ENCODE measurements at places on chromosomes 1 and 21. TPM values are rescaled to one million over a fixed set of nuclear protein-coding genes. Genes with fewer than 3 reads are reported as not detected.

CCDC30 gene
- total RNA-seq, result 4.7 TPM

DNA sequence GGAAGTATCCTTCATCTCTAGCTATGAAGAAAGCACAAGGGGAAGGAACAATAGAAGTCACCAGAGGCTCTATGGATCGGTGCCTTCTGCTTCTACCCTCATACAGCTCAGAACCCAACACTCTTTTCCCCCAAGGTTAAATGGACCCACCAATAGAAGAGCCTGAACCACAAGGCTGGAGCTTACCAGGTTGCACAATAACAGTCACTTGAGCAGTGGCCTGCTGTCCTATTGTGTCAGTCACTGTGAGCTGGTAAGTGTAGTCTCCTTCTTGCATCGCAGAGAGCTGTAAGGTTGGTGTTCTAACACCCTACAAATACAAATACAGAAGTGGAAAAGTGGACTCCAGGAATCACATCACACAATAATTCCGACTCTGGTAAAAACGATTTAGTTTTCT is 103.0 kb downstream of the KIAA0319L start:
- H3K36me3 ChIP-seq, result peaks cover 29% of the 10 kb centered on the region
- H3K27me3 ChIP-seq, result no peaks in the 10 kb centered on the region
- H3K4me1 ChIP-seq, result peaks cover 33% of the 10 kb centered on the region
- DNase-seq, result no peak
- peak overlapping the region; percentile 75 for H3K27ac ChIP-seq
- H3K4me3 ChIP-seq, result no peak overlapping the region

- H3K4me1 ChIP-seq, result peaks cover 31% of the 10 kb centered on the region
- peaks cover 7% of the 10 kb centered on the region for H3K36me3 ChIP-seq
- DNase-seq, result no peak
Measured at GRCh38 chr1:40708750-40709099, 17.2 kb downstream of the NFYC start.

PRPF38A gene
- 7.7 TPM for total RNA-seq

DNA sequence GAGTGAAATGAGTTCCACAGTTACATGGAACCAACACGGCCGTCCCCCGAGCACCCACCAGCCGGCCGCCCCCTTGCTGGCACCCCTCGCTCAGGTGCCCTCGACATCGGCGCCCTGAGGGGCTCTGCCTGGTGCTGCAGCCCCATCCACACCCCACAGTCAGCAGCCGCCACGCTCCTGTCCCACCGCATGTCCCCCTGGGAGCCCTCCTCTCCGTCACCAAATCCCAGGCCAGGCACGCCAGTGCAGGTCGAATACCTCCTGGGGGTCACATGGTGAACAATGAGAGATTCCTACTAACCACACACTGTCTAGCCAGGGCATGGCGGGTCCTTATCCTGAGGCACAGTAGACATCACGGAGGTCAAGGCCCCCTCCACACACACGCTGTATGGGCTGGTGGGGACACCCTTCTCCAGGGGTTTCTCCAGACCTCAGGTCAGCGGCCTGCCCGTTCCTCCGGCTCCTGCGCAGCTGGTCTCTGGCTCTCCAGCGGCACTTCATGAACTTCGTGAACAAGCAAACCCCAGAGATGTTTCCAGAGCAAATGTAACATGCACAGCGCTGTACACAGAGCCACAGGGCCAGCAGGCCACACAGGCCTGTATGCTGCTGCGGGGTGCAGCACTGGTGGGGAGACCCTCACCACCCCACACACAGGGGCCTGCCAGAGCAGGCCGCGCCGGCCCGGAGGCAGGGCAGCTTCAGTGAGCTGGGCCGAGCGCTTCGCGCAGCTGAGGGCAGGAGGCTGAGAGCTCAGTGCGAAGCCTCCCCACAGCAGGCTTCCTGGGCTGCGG is 21.8 kb downstream of the POFUT2 start:
- H3K4me1 ChIP-seq, result no peaks in the 10 kb centered on the region
- H3K4me3 ChIP-seq, result no peak overlapping the region
- H3K36me3 ChIP-seq, result peaks cover 53% of the 10 kb centered on the region
- H3K27me3 ChIP-seq, result no peaks in the 10 kb centered on the region
- peak; percentile 69 for DNase-seq

DNA sequence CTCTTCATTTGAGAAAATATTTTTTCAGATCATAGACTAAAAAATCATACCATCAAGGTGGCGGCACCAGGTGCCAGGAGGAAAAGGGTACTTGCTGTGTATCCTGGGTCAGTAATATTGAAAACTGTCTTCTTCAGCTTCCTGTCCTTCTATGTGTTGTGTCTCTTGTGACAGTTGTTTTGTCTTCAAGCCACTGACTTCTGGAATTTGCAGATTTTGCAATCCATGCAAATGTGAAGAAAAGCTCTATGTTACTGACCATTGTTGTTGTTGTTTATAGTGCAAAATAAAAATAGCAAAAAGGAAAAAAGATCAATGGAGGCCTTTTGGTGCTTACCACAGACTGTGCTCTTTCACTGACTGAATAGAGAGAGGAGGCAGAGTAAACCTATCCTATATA is 83.2 kb upstream of the RHOU start:
- peaks cover 32% of the 10 kb centered on the region for H3K27me3 ChIP-seq
- H3K4me1 ChIP-seq, result peaks cover 8% of the 10 kb centered on the region
- no peak overlapping the region for H3K27ac ChIP-seq
- no peaks in the 10 kb centered on the region for H3K36me3 ChIP-seq

DNA sequence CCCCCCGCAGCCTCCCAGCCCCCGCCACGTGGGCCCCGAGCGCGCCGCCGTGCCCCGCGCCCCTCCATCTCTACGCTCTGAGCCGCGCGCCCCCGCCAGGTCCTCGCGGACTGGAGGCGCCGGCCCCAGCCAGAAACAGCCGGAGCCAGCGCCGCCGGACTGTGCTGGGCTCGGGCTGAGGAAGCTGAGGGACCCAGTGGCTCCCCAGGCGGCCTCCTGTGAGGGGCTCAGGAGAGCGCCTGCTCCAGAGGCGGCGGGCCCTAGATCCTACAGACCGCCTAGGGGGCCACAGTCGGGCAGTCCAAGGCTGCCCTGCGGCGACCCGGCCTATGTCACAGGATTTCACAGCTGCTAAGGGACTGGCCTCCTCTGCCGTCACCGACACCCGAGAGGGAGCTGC is 82.1 kb downstream of the NENF start:
- no peaks in the 10 kb centered on the region for H3K36me3 ChIP-seq
- peak overlapping the region; percentile 53 for H3K4me3 ChIP-seq
- H3K27ac ChIP-seq, result no peak overlapping the region
- peaks cover 8% of the 10 kb centered on the region for H3K4me1 ChIP-seq

GRCh38 chr1:86487811-86488141 is 19.0 kb downstream of the CLCA1 start:
- peak; percentile 66 for DNase-seq
- H3K4me3 ChIP-seq, result no peak overlapping the region
- no peaks in the 10 kb centered on the region for H3K36me3 ChIP-seq

RRAGC gene
- total RNA-seq, result 64.5 TPM

GRCh38 chr1:46530791-46531409 is 20.5 kb downstream of the KNCN start:
- no peak overlapping the region for H3K27ac ChIP-seq
- no peaks in the 10 kb centered on the region for H3K36me3 ChIP-seq
- H3K27me3 ChIP-seq, result peaks cover 25% of the 10 kb centered on the region
- no peaks in the 10 kb centered on the region for H3K4me1 ChIP-seq
- peak; percentile 87 for DNase-seq

GRCh38 chr1:198064181-198064580 is 92.6 kb upstream of the NEK7 start:
- no peaks in the 10 kb centered on the region for H3K4me1 ChIP-seq
- H3K4me3 ChIP-seq, result no peak overlapping the region
- no peak overlapping the region for H3K27ac ChIP-seq
- DNase-seq, result no peak

GRCh38 chr1:173009597-173009996 is 41.1 kb downstream of the TNFSF18 start:
- DNase-seq, result no peak
- no peak overlapping the region for H3K4me3 ChIP-seq
- H3K4me1 ChIP-seq, result no peaks in the 10 kb centered on the region
- H3K27ac ChIP-seq, result no peak overlapping the region

- H3K27me3 ChIP-seq, result peaks cover 46% of the 10 kb centered on the region
- no peak for DNase-seq
- no peak overlapping the region for H3K27ac ChIP-seq
Measured at GRCh38 chr1:160075836-160076235, 5.5 kb upstream of the KCNJ9 start.

HPDL gene
- 0.59 TPM for total RNA-seq

DNA sequence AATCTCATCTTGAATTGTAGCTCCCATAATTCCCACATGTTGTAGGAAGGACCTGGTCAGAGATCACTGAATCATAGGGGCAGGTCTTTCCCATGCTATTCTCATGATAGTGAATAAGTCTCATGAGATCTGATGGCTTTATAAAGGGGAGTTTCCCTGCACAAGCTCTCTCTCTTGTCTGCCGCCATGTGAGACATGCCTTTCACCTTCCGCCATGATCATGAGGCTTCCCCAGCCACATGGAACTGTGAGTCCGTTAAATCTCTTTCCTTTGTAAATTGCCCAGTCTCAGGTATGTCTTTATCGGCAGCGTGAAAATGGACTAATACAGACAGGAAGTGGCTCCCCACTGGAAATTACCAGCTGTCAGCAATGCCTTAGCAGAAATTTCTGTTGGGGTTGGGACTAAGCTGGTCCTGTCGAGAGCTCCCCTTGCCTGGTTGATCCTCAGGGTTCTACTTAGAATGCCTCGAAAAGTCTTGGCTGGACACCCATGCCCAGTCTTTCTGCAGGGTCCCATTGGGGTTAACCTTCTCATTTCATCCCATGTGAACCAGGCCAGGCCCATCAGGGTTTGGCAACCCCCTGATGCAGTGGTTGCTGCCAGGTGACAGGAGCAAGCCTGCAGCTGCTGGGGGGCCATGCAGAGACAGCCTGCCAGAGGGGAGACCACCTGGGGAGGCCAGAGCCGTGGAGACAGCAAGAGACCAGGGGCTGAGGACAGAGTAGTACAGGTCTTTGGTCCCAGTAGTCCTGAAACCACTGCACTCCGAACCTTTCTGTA is 2.8 kb upstream of the ABCG1 start:
- H3K4me3 ChIP-seq, result no peak overlapping the region
- no peak for DNase-seq
- no peaks in the 10 kb centered on the region for H3K4me1 ChIP-seq
- peaks cover 30% of the 10 kb centered on the region for H3K27me3 ChIP-seq
- no peak overlapping the region for H3K27ac ChIP-seq
- H3K36me3 ChIP-seq, result no peaks in the 10 kb centered on the region

DNA sequence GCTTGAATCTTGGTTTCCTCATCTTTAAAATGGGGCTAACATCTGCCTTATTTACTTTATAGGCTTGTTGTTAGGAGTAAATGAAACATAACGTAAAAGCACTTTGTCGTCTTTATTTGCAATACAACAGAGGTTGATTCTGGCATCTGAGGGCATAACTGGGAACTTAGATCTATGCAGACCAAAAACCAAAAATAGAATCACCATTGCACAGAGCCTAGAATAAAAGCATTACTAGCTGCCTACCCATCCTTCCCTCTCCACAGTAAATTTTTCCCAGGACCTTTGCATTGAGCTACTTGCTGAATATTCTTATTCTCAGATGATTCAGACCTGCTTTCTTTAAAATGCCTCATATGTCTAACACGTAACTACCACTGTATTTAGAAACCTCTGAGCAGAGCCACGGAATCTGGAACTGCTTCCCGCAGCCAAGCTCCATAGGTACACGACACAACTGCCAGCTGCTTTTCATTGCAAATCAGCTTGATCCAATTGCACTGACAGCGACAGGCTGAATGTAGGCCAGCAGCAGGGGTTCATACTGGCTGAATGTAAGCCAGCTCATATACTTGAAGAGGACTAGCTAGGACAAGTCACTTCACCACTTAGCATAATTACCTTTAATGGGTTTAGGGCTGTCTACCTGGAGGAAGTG is 33.2 kb upstream of the SERBP1 start:
- H3K36me3 ChIP-seq, result no peaks in the 10 kb centered on the region
- H3K4me3 ChIP-seq, result no peak overlapping the region
- H3K27ac ChIP-seq, result no peak overlapping the region
- H3K27me3 ChIP-seq, result no peaks in the 10 kb centered on the region
- DNase-seq, result no peak
- peaks cover 5% of the 10 kb centered on the region for H3K4me1 ChIP-seq

DNA sequence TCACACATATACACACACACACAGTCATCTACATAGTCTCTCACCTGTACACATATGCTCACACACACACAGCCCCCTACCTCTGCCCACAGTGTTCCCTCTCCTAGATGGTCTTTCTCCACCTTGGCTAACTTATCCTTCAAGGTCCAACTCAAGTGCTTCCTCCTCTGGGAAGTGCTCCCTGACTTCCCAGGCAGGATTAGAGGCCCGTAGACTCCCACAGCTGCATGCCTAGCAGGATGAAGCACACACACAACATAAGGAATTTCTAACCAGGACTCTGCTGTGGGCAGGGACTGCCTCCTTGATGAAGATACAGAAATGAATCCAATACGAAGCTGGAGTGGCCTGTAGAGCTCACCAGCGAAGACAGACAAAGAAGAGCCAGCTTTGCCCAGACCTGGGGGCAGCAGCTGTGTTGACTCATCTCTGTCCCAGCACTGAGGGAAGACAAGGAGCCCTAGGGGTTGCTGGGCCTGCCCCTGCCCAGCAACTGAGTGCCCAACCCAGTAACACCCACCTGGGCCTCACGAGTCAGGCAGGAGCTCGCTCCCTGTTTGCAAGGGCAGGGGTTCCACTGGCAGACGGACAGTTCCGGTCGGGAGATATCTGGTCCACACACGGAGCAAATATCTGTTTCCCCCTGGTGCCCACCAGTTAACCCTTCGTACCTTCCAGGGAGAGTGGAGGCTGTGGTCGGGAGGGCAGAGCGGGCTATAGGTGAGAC is 100.8 kb downstream of the DMRTB1 start:
- H3K27ac ChIP-seq, result no peak overlapping the region
- H3K27me3 ChIP-seq, result peaks cover 2% of the 10 kb centered on the region
- H3K4me1 ChIP-seq, result no peaks in the 10 kb centered on the region

DNA sequence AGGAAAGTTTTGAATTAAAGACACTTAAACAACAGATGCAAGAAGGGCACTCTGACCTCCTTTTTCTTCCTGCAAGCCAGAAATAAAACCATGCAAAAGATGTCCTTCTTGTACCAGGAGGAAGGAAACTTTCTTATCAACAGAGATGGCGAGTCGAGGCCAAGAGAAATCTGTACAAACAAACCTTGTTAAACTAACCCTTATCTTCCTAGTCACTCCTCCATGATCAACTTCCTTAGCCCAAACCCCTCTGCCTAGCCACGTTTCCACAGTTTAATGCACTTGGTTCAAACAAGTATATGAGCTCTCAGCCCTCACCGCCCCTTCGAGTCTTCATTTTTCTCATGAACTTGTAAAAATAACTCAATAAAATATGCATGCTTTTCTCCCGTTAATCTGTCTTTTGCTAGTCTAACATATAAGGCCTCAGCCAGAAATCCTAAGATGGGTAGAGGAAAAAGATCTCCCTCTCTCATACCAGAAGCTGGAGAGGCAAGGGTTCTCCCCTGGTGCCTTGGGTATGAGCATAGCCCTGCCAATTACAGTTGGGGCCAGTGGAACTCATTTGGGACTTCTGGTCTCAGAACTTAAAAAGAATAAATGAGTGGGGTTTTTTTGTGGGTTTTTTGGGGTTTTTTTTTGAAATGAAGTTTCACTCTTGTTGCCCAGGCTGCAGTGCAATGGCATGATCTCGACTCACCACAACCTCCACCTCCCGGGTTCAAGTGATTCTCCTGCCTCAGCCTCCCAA is 141.7 kb upstream of the SOD1 start:
- no peaks in the 10 kb centered on the region for H3K36me3 ChIP-seq
- H3K4me3 ChIP-seq, result no peak overlapping the region
- H3K27ac ChIP-seq, result no peak overlapping the region
- DNase-seq, result no peak
- no peaks in the 10 kb centered on the region for H3K4me1 ChIP-seq

All from osteoblast (primary cell).